Stimulated activated CD4-positive, alpha-beta T cell treated with anti-CD3 and anti-CD28 coated beads, Interleukin-15, amount 100 ng/mL, for 24 hours (primary cell): ENCODE measurements at places on chromosomes 1 and 21.

DNA sequence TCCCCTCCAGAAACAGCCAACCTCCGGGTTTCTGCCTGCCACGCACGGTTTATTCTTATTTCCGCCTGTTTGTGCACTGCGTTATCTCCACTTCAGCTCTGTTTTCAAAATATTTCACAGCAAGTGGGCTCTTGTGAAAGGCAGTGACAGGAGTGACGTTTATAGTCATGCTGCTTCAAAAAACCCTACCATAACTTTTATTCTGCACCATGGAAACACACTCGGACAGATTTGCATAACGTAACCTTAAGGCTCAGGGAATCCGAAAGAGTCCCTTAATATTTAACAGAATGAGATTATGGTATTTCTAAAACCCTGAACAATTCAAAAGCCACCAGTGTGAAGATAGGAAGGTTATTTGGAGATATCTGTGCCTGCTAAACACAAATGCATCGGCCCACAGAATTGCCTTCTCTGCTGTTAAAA, 782 bp upstream of the SDE2 start:
- no peak for DNase-seq

DNA sequence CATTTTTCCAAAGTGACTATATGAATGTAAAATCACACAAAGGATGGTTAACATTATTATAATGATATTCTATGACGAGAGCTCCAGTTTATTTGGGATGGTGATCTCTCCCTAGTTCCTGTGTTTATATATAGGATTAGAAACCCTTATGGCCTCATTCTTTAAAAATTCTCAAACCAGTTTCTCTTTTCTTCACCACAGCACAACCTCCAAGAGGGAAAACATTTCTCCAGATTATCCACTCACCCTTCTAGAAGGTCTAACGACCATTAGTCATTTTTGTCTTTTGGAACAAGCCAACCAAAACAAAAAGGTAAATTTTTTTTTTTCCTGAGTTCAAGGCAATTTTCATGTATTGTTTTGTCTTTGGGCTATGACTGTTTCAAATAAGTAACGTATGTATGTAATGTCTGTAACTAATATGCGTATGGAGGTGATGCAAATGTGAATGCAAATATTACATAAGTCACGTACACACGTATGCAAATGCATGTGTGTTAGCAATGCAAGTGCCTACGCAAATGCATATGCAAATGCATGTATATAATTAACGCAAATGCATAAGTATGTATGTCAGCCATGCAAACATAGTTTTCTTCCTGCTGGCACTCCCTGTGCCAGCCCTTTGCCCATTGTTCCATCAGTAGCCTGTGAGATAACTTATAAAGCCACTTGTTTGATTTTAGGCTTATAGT, 72.5 kb upstream of the MORC3 start:
- no peak for DNase-seq

GRCh38 chr1:222974496-222974895, 159.7 kb downstream of the DISP1 start:
- DNase-seq, result no peak

DNA sequence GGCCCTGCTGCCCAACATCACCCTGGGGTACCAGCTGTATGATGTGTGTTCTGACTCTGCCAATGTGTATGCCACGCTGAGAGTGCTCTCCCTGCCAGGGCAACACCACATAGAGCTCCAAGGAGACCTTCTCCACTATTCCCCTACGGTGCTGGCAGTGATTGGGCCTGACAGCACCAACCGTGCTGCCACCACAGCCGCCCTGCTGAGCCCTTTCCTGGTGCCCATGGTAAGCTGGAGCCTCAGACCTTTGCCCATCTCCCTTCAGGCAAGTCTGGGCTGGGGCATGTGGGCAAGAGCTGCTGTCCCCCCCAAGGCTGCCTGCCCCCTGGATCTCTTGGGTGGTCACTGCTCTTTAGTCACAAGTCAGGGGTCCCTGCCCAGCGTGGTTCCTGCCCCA, 8.8 kb upstream of the ZBTB48 start:
- no peak for DNase-seq

GRCh38 chr21:16169779-16170178, 440.0 kb downstream of the USP25 start:
- no peak for DNase-seq

GRCh38 chr21:35475762-35476161, 426.7 kb upstream of the RUNX1 start:
- DNase-seq, result no peak

GRCh38 chr1:53332186-53332564, 4.3 kb upstream of the LRP8 start:
- no peak for DNase-seq

DNA sequence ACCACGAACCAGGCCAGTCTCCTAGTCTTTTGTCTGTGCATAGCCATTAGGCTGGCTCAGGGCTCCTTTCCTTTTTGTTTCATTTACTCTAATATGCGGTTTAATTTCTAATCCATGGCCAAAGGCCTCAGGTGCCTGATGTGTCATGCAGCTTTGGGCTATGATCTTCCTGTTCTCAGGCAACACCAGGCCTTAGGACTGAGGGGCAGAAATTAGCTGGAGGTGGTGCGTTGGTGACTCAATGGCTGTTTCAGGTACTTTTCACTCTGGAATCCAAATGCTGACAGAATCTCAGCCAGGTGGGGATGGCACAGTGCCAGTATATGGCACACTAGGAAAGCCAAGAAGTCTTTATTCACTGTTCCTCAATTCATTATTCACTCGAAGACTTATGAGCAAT, 105.3 kb downstream of the CACNA1E start:
- DNase-seq, result no peak

GRCh38 chr1:68049941-68050878, at the start of gene DIRAS3:
DIRAS3 (minus strand) TSS chr1:68050627; CDS start chr1:68047297, 3,330 bp downstream.
- no peak for DNase-seq

GRCh38 chr21:26070822-26071425, 99.6 kb downstream of the APP start:
- peak; percentile 32 for DNase-seq

- no peak for DNase-seq
Measured at GRCh38 chr1:33742663-33743062, 121.2 kb upstream of the HMGB4 start.

DNA sequence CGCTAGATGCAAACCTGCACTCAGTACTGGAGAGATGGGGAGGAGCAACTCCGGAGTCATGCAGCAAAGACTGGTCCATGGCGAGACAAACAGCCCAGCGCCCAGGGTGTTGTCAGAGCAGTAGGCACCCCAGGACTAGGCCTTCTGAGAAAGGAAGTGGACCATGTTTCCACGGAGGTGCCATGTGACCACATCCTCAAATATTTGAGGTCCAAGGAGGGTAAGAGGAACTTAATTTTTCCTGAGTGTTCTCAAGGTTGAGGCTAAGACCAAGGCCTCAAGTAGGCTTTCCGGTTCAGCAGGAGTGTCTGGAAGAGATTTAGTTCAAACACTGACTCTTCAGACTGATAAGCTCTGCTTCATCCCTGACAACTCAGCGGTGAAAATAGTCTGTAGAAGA, 186.2 kb downstream of the RHOU start:
- no peak for DNase-seq

- no peak for DNase-seq
Measured at GRCh38 chr1:226033991-226034390, 28.5 kb upstream of the H3-3A start.

DNA sequence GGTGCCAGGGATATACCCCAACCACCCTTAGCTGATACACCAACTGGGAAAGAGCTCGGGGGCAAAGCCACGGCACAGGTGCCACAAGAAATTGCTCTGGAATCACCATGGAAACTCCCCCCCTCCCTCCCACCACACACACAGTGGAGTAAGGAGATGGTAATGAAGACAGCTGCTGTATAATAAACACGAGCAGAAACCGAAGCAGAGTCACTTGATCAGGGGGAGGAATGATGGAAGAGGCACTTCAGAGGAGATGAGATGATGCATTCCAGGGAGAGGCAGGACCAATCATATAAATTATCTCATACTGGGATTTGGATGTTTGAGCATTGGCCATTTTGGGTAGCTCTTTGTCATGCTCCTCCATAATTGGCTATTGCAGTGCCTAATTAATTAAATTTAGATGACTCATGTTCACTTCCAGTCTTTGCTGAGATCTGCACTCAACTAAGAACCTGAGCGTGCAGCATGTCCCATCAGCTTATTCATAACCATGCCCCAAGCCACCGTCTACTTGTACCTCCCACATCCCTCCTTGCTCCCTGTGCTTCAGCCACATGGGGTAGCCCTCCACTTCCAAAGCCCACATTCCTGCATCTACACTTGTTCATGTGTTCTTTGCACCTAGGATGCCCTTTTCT, 189.5 kb downstream of the ZSCAN20 start:
- no peak for DNase-seq

DNA sequence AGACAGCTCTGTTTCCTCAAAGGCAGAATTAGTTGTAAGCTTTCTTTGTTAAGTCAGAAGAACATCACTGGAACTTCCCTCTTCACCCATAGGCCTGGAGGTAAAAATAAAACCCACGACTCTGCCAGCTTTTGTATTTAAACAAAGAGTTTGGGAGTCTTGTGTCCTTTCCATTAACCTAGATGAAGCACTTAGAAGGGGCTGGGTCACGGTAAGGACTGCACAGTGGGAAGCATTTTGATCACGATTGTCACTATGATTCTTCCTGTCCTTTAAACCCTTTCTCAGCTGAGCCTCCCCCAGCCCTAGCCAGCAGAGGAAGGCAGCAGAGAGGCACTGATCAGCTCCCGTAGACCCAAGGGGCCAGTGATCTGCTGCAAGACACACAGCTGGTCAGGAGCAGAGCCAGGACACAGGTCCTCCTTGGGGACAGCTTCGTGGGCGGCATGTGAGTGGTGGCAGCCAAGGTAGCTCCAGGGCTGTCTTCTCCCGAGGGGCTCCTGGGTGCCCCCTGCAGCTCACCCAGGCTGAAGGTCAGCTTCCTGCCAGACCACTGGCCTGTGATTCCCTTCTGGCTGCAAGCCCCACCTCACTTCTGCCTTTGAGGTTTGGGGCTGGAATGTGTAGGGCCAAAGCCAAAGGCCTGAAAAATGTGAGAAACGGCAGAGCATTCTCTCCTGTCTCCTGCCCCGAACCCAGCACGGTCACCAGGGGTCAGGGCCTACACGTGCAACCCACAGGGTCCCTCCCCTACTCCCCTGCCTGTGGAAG, 4.0 kb upstream of the LAPTM5 start:
- DNase-seq, result no peak

GRCh38 chr21:41932191-41932575, 21.6 kb downstream of the C2CD2 start:
- DNase-seq, result no peak

DNA sequence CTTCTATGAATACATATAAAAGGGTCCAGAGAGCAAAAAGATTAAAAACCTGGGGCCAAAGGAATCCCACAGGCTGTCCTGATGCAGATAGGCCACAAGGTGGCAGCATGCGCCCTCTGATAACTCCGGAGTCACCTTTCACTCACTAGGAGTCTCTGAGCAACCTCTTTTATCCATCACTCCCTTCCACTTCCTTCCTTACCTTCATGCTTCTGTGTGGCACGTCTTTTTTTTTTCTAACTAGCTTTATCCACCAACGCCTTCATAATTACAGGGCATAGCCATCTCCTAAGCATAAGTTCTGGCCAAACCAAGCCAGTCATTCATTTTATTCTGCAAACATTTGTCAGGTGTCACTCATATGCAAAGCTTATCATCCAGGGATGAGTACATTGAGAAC, 3.9 kb upstream of the PGLYRP4 start:
- DNase-seq, result peak; percentile 73

DNA sequence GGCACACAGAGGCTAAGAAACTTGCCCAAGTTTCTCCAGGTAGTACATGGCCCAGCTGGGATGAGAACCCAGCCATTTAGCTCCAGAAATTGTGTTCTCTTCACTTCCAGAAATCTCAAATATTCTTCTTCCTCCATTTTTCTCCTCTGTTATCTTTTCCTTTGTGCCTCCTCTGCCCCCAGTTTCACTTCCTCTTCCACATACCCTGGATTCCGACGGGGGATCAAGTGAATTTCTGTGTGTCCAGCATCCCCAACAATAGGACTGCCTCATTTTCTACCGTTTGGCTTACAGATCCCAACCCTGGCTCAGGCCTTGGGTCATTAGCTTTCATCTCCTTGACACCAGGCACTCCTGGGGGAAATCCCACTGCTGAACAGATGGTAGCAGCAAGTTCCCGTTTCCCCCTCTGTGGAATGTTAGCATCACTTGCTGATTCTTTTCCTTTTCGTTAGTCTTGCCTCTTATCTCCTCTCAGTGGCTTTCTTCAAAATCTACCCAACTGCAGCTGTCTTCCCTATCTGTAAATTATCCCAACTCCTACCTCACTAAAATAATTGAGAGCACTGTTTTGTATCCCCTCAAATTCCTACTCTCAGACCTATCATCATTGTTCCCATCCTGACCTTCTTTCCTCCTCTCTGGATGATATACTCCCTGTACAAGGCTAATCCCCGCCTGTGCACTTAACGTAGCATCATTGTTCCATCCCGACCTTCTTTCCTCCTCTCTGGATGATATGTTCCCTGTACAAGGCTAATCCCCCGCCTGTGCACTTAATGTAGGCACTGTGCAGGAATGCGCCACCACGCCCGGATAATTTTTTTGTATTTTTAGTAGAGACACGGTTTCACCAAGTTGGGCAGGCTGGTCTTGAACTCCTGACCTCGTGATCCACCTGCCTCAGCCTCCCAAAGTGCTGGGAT, 36.5 kb downstream of the SCCPDH start:
- no peak for DNase-seq

GRCh38 chr1:3290438-3290837, 164.0 kb upstream of the ARHGEF16 start:
- no peak for DNase-seq

DNA sequence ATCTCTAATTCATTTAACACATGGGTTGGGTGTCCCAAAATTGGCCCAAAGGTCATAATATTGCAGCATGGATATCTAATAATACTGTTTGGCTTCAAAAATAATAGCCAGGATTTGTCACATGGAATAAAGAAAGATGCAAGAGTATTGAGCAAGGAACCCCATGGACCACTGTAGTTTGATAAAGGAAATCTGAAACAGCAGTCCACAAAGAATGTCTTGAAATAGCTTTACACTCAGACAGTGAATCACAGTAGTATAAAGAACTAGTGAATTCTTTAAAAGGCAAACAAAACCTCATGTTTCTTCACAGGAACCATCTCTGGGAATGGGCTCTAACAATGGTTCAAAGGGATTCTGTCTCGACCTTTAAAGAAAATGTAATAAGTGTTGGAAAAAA, 576.1 kb upstream of the ZRANB2 start:
- no peak for DNase-seq

DNA sequence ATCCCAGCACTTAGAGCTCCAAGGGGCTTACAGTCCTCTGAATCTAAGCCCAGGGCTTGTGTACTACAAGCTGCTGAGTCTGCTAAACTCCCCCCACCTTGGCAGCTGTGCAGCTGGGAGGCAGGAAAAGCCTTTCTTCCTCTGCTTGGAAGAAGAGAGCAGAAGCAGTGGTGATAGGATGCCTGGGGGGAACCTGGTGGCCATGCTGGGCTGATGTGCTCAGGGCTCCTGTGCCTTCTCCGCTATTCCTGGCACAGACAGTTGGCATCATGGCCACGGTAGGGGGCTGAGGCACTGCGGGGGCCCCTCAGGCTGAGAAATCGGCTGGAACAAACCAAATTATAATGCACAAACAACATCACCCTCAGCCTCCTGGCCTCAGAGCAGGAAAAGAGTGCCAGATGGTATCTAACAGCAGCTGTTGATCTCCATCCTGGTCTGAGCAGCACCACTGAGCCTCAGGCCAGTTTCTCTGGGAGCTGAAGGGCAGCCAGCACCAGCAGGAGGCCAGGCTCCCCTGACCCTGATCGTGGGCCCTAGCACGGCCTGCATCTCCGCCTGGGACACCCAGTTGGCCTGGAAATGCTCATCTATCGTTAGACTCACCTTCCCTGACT, 35.8 kb downstream of the ECE1 start:
- no peak for DNase-seq

- DNase-seq, result peak; percentile 85
Measured at GRCh38 chr1:31155216-31155806, 84.4 kb downstream of the NKAIN1 start.

GRCh38 chr1:195173753-195174152, 1434.5 kb downstream of the KCNT2 start:
- DNase-seq, result no peak
